ELR (cell line): ENCODE measurements at places on chromosomes 7 and 10.

GRCh38 chr10:130611239-130611638 is 475.0 kb downstream of the GLRX3 start:
- no peak for DNase-seq

DNA sequence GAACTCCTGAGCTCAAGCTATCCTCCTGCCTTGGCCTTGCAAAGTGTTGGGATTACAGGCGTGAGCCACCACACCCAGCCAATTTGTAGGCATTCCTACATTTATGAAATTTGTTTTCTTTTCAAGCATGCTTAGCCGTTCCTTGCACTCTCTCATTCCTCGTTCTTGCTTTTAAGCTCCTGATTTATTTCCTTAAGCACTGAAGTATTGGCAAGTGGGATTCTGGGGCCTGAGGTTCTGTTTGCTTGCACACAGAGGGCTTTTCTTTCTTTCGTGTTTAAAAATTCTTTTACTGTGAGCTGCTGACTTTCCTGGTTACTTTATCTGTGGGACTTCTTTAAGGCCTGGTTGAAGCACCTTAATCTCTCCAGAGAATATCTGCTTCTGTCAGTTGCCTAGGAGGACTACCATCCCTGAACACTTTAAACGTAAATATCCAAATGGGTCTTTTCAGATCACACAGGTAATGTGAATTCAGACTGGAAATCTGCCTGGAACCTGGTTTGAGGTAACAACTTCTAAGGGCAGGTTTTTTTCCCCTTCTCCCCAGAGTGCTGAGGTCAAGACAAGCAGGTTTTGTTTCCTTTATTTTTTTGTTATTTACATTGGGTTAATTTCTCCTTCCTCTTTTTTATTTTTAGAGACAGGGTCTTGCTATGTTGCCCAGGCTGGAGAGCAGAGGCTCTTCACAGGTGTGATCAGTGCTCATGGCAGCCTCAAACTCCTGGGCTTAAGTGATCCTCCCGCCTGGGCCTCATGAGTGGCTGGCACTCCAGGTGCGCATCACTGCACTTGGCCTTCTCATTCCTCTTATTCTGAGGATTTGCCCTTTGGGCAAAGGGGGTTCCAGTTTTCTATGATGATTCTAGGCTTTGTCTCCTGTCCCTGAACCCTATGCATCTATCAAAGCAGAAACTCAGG is 102.9 kb downstream of the PFKFB3 start:
- DNase-seq, result no peak

- no peak for DNase-seq
Observed at GRCh38 chr7:150322833-150323681, at the start of the genes ACTR3C and LRRC61. ACTR3C (minus strand) TSS chr7:150323545; CDS start chr7:150295296, 28,249 bp downstream. LRRC61 (plus strand) TSS chr7:150323355; CDS start chr7:150336862, 13,507 bp downstream.

DNA sequence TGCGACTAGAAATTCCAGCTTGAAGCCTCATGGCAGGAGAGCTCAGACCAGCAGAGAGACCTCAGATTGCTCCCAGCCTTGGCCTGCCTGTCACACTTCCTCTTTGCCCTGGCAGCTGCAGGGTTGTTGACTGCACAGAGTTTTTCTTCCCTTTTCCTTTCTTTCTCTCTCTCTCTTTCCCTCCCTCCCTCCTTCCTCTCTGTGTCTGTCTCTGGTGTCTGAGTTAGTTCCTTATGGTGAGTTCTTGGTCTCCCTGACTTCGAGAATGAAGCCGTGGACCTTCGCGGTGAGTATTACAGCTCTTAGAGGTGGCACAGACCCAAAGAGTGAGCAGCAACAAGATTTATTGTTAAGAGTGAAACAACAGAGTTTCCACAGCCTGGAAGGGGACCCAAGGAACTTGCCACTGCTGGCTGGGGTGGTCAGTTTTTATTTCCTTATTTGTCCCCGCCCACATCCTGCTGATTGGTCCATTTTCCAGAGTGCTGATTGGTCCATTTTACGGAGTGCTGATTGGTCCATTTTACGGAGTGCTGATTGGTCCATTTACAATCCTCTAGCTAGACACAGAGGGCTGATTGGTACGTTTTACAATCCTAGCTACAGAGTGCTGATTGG is 266.3 kb downstream of the RPS24 start:
- DNase-seq, result no peak

- no peak for DNase-seq
Observed at GRCh38 chr7:99371376-99371920, 3.1 kb upstream of the ARPC1B start.

- DNase-seq, result peak; percentile 62
Observed at GRCh38 chr7:19665399-19666008, 43.3 kb downstream of the POLR1F start.

DNA sequence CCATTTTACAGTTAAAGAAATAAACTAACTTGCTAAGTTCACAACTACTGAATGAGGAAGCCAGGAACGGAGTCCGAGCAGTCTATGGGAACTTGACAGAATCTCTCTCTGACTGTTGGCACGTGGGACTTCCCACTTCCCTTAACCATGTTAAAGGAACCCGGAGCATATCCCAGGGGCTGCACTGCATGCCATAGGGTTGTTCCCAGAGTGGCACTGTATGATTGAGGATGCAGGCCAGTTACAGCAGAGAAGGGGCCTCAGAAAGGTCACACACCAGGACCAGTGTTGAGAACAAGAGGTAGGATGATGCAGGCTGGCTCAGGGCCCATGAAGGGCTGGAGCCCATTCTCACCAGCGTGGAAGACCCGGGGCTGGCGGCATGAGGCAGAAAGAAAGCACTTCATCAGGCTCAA is 201.8 kb downstream of the NSUN6 start:
- no peak for DNase-seq

DNA sequence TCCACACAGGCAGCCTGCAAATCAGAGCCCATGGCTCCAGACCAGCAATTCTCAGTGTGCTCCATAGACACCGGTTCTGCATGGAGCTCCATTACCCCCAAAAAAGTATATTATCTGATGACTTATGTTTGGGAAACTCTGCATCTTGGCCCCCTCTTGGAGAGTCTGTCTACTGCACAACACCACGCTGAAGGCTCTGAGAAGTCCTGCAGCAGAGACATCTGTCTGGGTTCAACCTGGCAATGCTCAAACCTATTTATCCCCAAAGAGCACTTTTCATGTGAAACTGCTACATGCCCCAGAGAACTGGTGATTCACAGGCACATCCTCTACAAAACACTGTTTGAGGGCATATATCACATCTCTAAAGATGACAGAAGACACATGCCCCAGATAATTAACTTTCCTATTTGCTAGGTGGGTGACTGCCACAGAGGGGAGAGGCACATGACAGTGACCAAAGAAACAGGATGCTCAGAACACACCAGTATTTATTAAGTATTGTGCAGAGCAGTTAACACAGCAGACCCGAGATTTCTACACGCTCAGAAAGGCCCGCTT is 83.8 kb downstream of the DLG5 start:
- DNase-seq, result no peak

DNA sequence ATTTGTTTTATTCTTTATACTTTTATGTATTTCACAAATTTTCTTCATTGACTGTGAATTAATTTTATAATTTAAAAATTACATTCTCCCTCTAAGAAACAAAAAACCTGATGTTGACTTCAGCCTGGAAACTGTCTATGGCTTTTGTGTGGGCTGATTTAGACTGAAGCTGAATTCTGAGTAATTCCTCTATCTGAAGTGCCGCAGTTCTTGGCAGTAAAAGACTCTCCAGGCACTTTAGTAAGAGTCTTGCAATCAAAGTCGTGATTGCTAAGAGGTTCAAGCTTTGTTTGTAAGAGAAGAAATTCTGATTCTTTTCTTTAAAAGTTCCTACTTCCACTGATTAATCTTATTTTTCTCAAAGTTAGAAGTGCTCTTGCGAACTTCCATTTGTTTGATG is 3.4 kb upstream of the CEP41 start:
- DNase-seq, result no peak

DNA sequence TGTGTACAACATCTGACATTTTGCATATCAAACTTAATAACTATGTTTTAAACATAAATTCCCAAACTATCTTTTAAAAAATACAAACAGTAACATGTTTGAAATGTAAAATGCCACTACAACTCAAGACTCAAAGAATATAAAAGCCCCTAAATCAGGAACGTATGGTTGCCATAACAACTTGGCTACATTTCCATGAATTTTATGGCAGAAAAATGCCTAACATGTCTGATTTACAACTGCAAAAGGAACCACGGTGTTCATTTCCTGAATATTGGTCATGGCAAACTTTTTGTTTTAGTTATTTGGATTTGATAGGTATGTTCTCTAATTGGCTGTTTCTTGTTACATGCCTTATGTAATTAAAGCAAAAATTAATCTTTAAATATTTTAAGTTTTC is 2.0 kb downstream of the SOSTDC1 start:
- no peak for DNase-seq

GRCh38 chr7:143205560-143206293 is 16.1 kb upstream of the TAS2R40 start:
- DNase-seq, result no peak

DNA sequence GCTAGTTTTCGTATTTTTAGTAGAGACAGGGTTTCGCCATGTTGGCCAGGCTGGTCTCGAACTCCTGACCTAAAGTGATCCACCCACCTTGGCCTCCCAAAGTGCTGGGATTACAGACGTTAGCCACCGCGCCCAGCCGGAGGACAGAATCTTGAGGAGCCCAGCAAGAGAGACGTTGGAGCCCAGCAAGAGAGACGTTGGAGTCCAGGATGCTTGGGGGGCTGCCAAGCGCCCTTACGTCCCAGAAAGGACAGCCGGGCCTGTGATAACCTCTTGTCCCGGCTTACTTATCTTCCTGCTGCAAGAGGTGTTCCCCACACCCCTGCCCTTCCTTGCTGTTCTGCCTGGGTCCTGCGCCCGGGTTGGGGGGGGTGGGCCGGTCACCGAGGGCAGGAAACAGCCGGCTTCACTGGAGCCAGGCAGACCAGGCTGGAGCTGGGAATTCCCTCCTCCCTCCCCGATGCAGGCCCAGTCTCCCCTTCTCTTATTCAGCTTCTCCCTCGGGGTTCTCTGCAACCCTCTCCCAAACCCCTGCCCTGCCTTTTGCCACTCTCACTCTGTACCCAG is 1.9 kb upstream of the EPHB4 start:
- no peak for DNase-seq

GRCh38 chr7:36911788-36912187 is 187.5 kb upstream of the AOAH start:
- DNase-seq, result no peak

DNA sequence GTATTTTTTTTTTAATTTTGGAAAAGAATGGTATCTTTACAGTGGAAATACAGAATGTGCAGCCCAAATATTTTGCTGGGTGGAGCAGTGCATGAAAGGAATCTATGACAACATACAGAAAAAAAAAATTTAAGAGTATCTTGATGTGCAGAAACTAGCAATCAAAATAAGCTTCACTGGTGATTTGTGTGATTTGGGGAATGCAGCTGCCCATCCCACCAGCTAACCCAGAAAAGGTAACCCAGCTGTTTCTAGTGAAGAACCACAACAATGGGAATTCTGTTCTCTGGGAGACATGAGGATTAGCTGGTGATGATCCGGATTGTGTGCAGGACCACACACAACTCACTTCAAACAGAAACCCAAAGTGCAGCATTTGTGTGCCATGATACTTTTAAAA is 375.5 kb downstream of the SEMA3D start:
- DNase-seq, result no peak

DNA sequence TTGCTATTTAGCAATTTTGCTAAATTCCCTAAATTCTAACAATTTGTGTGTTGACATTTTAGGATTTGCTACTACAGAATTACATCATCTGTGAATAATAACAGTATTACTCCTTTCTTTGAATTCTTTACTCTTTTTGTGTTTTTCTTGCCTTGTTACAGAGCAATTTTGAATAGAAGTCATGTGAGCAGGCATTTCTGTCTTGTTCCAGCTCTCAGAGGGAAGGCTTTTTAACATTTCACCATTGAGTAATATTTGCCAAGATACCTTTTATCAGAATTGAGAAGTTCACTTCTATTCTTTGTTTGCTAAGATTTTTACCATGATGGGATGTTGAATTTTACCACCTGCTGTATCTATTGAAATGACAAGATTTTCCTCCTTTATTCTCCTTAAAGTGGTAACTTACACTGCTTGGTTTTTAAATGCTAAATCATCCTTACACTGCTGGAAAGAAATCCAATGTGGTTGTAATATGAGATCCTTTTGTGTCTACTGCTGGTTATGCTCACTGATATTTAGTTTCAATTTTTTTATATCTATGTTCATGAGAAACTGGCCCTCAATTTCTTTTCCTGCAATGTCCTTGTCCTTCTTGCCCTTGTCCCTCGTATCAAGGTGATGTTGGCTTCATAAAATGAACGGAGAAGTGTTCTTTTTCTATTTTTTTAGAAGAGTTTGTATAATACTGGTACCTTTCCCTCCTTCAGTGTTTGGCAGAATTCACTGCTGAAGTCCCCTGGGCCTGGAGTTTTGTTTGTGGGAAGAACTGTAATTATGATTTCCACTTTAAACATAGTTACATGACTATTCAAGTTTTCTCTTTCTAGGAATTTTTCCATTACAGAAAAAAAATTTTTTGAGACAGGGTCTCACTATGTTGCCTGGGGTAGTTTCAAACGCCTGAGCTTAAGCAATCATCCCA is 50.3 kb upstream of the ATP6V0A4 start:
- DNase-seq, result no peak

- no peak for DNase-seq
Observed at GRCh38 chr10:11208908-11209829, 191.5 kb downstream of the CELF2 start.

- no peak for DNase-seq
Observed at GRCh38 chr10:14408139-14408538, 77.4 kb upstream of the FRMD4A start.

DNA sequence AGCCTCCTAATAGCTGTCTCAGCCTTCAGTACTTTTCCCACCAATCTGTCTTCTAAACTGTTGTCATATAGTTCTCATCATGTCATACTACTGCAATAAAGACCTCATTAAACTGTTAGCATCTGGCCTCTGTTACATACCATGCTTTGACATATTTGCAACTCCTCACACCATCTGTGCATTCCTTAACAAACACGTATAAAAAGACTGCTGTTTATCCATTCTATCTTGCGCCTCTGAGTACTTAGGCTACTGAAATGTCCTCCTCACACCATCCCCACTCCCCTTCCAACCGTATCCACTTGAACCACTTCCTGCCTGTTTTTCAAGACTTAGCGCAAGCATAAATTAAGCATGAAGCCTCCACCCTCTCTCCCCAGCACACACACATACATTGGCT is 41.6 kb downstream of the SLC16A9 start:
- DNase-seq, result no peak

- DNase-seq, result no peak
Observed at GRCh38 chr10:73969224-73969841, 28.6 kb upstream of the VCL start.

DNA sequence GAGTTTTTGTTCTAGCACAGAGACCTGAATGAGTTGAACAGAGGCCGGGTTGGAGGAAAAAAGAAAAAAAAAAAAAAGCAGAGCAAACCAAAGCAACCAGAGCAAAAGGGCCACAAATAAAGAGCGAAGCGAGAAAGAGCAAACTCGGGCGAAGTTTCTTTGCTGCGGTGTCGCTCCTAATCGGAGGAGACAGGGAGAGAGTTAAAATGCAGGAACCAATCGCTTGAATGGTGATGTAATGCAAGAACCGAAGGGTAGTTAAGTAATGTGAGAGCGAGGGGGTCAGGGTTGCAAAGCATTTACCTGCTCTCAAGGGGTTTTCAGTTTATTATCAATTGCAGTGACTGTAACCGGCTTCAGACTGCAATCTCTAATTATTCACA is 271.7 kb downstream of the TRIL start:
- DNase-seq, result peak; percentile 81
